Activated B cell treated with CpG ODN at 0.5 μM for 24 hours (primary cell): ENCODE measurements at places on chromosomes 4 and X. TPM values are rescaled to one million over a fixed set of nuclear protein-coding genes. Genes with fewer than 3 reads are reported as not detected.

DNA sequence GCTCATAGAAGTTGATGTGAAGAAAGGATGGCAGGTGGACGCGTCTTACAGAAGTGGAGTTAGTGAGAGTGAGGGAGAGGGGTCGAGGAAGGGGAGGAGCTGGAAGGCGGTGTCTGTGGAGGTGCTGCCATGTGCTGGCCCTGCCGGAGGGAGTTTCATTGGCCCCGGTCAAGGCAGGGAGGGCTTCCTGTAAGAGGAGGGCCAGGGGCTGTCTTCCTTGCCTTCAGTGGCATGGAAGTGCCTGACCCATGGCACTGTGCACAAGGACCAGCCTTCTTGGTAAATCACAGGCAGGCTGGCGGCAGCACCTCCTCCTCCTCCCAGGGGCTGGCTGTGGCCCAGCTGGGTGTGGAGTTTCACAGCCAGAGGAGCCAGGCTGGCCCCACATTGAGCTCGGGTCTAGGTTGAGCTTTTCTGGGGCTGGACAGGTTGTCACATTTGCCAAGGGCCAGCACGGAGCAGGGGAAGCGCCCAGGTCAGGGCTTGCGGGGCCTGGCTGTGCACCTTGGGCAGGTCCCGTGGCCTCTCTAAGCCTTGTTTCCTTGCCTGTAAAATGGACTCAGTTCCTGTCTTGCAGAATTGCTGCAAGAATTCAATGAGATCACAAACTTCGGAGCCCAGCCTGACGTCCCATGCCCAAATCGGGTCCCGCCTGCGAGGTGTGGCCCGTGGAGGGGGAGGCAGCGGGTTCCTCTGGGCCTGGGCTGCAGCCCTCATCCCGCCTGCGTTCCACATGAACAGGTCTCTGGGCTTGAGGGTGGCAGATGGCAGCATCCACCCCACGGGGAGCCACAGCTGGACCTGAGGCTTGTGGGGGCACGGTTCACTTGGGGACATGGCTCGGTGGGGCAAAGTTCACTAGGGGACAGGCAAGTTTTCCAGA, 7.0 kb downstream of the HTRA3 start:
- DNase-seq: no peak

The CYTL1 gene
- total RNA-seq: not detected in 2 replicates

The TEX13D gene
- not detected in 2 replicates for total RNA-seq

GRCh38 chrX:152343306-152343705, 107.8 kb downstream of the GABRA3 start:
- DNase-seq: no peak

- no peak for DNase-seq
These were observed 348.0 kb upstream of the KLF3 start for GRCh38 chr4:38316045-38316444.

The RTL3 gene
- not detected in 2 replicates for total RNA-seq

DNA sequence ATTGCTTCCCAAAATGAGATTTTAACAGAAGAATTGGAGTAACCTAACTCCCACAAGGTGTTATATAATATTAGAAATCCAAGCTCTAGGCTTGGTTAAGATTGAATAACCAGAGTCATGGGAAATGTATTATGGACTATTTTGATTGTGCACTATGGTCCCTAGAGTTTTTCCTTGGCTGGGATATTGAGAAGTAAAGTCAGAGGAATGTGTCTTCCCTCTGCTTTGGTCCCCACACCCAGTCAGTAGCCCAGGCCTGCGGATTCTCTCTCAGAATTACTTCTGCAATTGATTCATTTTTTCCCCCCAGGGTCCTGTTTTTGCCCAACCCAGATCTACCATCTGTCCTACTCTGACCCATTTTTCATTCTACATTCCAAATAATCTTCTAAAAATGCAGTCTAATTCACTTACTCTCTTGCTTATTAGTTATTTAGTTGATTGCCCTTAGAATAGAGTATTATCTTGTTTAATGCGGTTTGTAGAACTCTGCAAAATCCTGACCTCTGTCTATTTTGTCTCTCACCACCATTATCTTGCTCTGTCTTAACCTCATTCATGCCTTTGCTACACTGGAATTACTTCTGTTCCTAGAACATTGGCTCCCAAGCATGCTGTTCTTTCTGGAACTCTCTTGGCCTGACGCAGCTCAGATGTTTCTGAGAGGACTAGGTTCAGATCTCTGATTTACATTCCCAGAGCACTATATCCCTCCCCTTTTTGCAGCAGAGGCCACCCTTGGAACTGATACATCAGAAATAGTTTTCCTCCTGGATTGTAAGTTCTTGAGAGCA, 23.6 kb downstream of the GUCY1A1 start:
- DNase-seq: no peak

The EDA2R gene
- 0.15 and 0.27 TPM in 2 replicates for total RNA-seq

- no peak for DNase-seq
These were observed 52.7 kb downstream of the HTT-AS start for GRCh38 chr4:3021627-3022026.

DNA sequence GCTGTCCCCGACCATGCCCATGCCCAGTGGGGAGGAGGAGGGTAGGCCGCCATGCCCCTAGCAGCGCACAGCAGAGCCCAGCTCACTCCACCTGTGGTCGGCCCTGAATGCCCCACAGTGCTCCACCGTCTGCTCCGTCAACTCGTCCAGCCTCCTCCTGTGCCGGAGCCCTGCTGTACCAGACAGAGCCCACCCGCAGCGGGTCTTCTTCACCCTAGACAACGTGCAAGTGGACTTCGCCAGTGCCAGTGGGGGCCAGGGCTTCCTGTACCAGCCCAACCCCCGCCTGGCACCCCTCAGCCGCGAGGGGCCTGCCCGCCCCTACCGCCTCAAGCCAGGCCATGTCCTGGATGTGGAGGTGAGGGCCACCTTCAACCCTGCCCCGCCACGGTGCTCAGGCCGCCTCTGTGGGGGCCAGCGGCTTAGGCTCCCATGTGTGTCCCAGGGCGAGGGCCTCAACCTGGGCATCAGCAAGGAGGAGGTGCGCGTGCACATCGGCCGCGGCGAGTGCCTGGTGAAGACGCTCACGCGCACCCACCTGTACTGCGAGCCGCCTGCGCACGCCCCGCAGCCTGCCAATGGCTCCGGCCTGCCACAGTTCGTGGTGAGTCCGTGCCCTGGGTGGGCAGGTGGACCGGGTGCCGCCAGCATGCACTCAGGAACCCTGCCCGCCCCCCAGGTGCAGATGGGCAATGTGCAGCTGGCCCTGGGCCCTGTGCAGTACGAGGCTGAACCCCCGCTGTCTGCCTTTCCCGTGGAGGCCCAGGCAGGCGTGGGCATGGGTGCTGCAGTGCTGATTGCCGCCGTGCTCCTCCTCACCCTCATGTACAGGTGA, 6.9 kb upstream of the SRPK3 start:
- DNase-seq: no peak

- no peak for DNase-seq
These were observed 2.7 kb downstream of the TMEM154 start for GRCh38 chr4:152677117-152677516.

GRCh38 chrX:109749207-109749606, 16.1 kb upstream of the ACSL4 start:
- DNase-seq: no peak

The WDR44 gene
- 15.3 and 18.7 TPM in 2 replicates for total RNA-seq

The MAGEA1 gene
- total RNA-seq: not detected in 2 replicates

DNA sequence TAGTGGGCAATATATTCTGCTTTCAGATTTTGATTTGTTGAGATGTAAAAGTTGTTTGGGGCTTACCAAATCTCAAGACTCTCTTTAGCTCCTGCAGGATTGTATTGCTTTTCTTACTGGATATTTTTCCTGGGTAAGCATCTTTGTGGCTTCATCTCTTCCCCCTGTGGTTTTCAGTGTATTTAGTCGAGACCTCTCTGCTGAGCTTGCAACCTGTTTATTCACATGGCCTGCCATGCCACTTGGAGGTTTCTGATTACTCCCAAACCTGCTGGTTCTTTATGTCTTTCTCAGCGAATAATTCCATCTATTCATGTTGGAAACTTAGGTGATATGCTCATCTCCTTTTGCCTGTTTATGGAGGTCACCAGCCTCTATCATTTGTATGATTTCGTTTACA, 10.9 kb downstream of the CCNG2 start:
- no peak for DNase-seq

GRCh38 chr4:47485768-47486167, 693 bp downstream of the ATP10D start:
- no peak for DNase-seq

DNA sequence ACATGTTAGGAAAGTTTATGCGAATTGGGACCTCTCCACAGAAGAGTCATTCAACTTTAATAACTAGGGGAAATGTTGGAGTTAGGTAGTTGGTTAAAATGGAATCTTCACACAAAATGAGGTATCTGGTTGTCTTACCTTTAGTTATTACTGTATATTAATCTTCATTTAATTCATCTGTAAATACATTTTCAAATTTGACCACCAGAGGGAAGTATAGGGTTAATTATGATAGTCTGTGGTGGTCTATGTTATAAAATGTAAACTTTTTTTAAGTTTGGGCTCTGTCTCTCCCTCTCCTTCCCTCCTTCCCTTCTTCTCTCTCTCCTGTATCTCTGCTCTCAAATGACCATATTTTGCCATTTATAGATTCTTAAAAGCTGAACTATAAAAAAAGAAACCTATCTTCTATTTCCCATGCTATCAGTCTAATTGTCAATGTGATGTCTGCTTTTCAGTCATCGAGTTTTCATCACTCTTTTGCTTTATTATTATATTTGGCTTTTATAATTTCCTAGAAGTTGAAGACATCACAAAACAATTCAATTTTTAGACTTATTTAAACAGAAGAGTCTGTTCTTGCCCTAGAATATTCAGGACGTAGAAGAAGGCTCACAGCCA, 49.8 kb downstream of the TMEM144 start:
- DNase-seq: no peak

The ESX1 gene
- total RNA-seq: not detected in 2 replicates

DNA sequence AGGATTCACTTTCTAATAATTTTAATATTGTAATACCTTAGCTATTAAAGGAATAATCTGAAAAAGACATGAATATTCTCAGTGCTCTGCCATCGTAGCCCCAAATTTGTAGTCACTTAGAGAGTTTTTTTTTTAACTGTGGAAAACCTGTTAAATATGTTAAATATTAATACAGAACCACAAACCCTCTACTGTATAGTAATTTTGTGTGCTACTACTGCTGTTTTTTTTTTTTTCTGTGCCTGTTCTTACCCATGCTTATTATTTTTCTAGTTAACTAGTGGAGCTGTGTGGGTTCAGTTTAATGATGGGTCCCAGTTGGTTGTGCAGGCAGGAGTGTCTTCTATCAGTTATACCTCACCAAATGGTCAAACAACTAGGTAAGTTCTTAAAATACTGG, 15.8 kb downstream of the PLK4 start:
- no peak for DNase-seq

The ZNF141 gene
- 36.9 and 47.8 TPM in 2 replicates for total RNA-seq

DNA sequence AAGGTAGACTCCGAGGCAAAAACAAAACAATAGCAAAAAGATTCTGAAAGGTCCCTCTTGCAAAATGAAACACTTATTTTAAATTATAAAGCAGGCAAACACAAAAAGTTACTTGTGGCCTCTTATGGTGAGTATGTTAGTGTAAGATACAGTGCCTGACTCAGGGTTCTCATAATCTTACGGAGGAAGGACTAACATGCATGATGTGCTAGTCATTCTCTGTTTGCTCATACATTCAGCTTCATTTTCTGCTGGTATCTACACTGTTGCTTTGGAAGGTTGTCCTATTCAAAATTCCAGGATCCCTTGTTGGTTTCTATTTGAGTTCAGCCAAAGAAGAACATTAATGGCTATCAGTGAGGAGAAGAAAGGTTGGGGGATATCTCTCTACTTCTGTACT, 249.1 kb upstream of the FAM47A start:
- no peak for DNase-seq

DNA sequence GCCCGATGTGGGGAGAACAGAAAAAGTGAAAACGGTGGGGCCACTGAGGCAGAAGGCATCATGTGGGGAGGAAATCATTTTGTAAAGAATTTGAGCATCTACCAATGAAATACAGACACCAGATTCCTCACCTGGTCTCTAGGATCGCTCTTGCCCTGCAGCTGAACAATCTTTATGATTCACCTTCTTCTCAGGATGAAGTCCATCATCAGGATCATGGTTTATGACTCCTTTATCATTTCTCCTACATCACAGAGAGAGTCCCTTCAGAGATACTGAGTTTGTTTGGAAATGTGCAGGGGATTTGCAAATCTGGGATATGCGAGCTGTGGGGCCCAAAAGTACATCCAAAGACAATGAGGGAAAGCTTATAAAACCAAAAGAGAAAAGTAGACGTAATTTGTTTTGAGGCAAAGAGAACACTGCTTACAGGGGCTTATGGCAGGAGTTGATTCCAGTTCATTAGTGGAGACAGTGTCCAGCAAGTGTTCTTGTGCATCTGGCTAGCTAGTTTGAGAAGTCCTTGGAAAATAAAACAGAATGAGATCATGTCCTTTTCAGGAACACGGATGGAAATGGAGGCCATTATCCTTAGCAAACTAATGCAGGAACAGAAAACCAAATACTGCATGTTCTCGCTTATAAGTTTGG, 15.3 kb upstream of the ANXA5 start:
- DNase-seq: no peak

- no peak for DNase-seq
These were observed 10.0 kb upstream of the AP1S2 start for GRCh38 chrX:15864629-15865028.
